NCI-H345 (cell line): ENCODE measurements at places on chromosomes 7 and 10.

DNA sequence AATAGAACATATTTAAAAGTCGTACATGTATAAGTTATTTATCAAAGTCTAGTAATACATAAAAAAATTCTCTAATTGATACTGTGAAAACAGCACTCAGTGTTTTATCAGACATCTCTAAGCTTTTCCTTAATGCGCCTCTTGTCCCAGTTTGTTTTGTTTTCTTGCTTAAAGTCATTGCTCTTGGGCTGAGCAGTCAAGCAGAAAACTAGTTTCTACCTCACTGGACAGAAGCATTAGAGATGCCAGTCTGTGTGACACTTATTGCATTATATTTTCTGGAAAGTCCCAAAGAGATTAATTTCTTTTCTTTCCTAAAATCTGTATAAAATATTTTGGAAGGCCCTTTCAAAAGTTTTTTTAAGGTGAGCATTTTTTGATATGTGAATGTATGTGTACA, 236.2 kb downstream of the PCLO start:
- DNase-seq, result no peak

- no peak for DNase-seq
Measured at GRCh38 chr7:158638001-158638400, 50.4 kb upstream of the PTPRN2 start.

- DNase-seq, result no peak
Measured at GRCh38 chr7:88106434-88106833, 113.4 kb downstream of the SRI start.

GRCh38 chr10:43809211-43809930, 160.7 kb upstream of the ZNF32 start:
- no peak for DNase-seq

- DNase-seq, result no peak
Measured at GRCh38 chr7:47804767-47805545, 143.3 kb downstream of the PKD1L1 start.

DNA sequence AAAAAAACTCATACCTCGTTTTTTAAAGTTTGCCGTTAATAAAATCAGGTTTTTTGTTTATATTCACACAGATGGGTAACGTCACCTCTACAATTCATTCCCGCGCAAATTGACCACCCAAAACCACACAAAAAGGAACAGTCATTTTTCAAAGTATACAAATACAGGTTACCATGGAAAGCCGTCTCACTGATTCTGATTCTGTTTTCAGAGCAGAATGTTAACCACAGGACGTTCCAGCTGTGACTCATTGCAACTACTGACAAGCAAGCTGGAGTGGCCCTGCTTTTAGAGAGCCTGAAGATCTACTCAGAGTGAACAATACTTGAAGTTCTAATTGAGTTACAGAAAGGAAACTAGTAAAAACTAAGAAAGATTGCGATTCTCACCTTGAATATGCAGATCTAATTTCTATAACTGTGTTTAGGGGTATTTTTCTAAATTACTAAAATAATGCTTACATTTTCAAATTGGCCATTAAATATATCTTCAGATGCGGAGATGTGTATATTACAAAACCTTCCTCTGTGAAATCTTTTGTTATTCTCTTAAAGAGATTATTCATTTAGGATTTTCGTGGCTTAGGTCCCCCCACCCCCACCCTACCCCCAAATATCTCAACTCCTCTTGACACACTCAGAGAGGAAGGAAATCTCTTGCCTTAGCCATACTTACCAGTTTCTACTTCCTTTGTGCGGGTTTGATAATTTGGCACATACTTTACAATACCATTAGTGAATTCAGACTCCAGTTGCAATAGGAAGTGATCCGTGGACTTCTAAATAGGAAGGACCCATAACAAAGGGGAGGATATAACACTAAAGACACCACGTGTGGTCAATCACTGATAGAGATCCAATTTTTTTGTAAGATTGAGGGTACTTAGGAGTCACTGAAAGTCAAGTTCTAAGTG, 106.0 kb downstream of the CUBN start:
- no peak for DNase-seq

- no peak for DNase-seq
Measured at GRCh38 chr7:70762696-70763095, 369.2 kb upstream of the GALNT17 start.

GRCh38 chr7:44921607-44922350, 36.4 kb upstream of the PURB start:
- DNase-seq, result peak; percentile 36
